ENCODE measurements at places on chromosomes 16 and 17.

DNA sequence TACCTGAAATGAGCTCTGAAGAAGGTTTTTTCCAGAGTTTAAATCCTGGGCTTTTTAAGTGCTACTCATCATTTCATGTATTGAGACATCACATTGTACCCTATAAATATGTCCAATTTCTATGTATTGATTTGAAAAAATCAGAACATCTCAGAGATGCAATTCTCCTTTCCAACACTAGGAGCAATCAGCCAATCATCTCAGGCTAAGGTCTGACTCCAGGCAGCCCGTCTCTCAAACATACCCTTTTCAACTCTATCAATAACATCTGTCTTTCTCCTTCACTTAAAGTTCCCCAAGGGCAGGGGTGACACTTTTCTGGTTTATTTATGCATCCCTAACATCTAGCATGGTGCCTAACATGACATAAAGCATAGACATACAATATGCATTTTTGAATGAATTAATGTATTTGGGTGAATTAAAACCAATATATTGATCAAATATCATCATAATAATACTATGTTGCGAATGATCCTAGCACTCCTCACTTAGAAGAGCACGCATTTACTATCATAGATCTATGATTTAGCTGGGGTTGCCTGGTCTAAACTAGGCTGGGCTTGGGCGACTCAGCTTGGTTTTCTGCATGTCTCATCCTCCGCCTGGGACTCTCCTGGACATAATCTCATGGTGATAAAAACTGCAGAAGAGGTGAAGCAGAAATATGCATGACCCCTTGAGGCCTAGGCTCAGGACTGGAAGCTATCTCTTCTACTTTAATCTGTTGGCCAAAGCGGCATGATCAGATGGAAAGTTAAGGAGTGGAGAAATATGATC, 5.2 kb upstream of the CDH11 start:
- DNase-seq, result no peak

DNA sequence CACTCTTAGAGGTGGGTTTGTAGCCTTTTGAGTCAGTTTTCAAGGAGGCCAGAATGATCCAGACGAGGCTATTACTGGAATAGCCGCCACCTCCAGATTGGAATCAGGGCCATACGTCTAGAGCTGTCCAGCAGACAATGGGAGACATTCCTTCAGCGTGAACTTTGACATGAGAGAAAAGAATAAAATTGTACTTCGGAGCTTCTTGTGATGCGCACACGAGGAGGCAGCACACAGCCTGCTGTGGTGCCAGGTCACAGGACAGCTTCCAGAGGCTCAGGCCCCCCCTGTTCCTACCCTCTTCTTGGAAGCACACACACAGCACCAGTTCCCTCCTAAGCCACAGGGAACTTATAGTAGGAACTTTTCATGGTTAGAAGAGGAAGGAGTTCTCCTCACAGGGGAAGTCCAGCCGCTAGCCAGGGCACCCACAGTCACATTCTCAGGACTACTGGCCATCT, 81.0 kb downstream of the VPS53 start:
- DNase-seq, result no peak

DNA sequence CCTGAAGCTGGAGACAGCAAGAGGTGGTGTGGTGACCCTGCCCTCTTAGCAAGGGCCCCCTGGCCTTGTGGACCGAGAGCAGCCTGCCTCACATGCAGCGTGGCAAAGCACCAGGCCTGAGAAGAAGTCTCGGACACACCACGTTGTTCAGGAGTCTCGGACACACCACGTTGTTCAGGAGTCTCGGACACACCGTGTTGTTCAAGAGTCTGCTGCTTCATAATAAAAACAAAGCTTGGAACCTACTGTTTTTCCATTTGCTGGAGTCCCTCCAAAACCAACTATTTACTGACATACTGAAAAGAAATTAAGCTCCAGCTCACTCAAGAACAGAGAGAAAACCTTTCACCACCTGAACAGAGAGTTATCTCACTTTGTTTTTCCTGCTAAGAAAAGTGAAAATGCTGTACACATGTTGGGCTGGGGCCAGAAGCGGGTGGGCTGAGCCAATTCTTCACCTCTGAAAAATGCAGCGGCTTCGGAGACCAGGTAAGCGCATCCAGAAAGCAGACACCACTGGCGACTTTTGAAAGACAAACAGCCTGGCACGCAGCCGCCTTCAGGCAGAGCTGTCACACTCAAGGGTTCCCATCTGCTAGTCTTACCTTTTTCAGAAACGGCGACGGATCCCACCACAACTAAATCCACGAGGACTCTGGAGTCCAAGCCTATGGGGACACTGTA, 8.9 kb downstream of the MTHFSD start:
- DNase-seq, result no peak

DNA sequence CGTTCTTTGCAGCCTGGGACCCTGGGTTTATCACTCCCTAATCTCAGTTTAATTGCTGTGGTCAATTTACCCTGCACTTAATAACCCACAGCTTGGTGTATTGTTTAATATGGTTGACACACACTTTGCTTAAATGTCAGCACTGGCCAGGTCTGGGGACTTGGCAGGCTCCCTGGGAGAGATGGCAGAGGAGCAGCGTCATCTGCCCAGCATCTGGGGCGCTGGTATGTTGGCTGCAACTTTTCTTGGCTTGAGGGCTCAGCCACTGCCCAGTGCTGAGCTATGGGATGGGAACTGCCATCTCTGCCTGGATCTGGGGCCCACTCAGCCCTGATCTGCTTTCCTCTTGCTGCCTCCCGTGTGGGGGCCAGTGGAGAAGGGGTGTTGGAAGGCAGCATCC, 115.7 kb upstream of the IRX3 start:
- peak; percentile 75 for DNase-seq

DNA sequence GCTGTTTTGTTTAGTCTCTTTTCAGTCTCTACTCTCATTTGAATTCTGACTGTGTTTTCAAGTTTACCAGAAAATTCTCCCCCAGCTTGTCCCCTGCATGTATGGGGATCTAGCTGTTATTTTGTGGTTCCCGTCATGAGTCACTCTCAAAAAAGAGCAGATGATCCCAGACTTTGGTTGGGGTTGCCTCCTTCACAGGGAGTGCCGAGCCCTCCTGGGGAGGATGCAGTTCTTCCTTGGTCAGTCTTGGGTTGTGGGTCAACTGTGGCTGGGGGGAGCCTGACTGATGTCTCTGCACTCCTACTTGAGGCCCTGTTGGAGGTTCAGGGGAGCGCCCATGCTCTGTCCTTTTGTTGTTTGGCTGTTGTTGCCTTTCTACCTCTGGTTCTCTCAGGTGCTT, 37.7 kb downstream of the EPN2 start:
- peak; percentile 21 for DNase-seq

- DNase-seq, result peak; percentile 98
These were observed 16.2 kb downstream of the MARCHF10 start for GRCh38 chr17:62791767-62792446.

DNA sequence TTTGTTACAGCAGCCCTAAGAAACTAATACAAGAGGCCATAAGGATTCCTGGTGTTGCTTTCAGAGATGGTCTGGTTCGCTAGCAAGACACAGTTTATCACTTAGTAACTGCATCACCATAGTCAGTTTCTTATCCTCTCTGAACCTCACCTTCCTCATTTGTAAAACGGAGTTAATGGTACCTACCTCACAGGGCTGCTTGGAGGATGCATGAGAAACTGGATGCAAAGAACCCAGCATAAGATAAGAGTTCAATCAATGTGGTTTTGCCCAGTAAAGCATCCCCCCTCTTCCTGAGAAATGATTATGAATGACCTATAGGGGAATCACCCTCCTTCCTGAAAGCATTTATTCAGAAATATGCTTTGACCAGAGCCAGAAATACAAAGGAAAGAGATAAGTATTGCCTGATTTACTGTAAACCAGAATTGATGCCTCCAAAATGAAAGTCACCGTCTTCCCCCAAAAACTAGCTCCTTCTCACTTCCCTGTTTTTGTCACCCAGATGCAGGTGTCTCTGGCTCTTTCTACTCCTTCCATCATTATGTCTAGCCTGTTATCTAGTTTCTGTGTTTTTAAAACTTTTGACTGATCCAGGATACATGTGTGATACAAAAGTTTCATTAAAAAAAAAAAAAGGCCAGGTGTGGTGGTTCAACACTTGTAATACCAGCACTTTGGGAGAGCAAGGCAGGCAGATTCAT, 2.8 kb upstream of the TEFM start:
- DNase-seq, result no peak

- DNase-seq, result no peak
These were observed 45.3 kb downstream of the CCDC182 start for GRCh38 chr17:57699751-57700219.

DNA sequence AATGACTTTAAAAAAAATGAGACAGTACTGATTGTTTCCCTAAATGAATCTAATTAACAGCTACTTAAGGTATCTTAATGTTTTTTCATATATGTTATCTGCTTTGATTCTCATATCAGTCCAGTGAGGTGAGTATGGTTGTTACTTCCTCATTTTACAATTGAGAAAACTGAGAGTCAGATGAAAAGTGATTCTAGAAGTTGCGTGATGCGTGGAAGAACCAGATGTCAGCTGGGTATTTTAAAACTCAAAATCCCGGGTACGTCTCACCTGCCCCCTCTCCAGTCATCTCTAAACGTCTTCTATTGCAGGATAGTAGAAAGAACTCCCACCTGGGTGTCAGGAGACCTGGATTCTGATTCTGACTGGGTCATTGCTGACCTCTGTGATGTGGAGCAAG, 89.2 kb downstream of the MAP2K6 start:
- DNase-seq, result no peak

- no peak for DNase-seq
These were observed at the start of gene ZNF385C for GRCh38 chr17:42097691-42098631. TSS of gene ZNF385C (minus strand) at chr17:42098473. CDS start at chr17:42063056, 35,417 bp downstream.

DNA sequence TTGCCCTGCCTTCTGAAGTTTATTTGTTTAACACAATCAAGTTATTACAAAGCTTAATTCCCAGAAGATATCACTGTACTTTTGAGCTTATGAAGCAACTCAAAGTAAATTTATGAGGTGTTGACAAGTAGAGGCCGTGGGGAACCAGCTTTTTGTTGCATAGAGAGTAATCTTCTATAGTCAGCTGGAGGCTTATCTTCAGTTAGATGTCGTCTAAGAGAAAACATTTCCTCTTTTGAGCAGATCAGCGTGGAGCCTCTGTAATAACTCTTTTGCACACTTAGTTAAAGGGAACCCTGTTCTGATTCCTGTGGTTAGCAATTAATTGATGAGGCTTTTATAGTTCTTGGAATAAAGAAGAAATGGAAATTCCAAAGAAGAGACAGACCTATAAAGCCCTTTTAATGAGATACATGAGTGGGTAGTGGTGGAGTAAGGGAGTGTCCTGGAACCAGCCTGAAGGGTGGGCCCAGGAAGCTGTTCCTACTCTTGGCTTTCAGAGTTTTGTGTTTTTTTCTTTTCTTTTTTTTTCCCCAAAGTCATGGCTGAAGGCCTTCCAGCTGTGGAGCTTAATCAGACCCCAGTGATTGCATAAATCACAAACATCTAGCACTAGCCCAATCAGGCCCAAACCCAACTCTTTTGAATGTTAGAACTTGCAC, 28.9 kb upstream of the MAP3K14 start:
- DNase-seq, result peak; percentile 88

GRCh38 chr17:37182786-37183465, 192.9 kb upstream of the C17orf78 start:
- DNase-seq, result peak; percentile 69

DNA sequence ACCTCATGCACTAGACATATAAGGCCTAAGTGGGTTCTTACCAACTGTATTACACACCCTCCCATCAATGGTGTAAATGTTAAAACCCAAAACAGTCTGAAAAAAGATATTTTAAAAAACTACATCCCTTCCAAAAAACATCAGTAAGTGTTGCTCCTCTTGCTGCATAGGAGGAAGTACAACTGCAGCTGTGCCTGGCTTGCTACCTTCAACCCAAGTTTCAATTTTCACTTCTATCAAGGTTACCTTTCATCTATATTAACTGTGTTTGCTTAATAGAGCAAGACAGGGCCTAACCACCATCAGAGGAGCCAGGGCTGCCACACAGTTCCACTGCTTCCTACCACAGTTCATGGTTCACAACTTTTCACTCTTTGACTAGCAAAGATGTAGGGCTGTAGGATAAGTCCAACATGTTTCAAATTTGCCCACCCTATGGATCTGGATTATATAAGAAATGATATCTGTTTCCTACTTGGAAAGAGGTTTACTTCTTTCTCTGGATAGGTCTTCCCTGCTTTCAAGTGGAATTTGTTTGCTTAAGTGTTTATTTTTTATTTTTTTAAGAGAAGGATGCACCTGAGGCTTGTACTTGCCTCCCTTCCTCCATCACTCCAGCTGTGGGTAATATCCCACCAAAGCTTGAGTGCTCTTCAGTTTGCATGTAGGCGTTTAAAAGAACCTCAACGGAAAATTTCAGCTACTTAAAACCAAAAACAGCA, 56.7 kb downstream of the GRB7 start:
- no peak for DNase-seq

DNA sequence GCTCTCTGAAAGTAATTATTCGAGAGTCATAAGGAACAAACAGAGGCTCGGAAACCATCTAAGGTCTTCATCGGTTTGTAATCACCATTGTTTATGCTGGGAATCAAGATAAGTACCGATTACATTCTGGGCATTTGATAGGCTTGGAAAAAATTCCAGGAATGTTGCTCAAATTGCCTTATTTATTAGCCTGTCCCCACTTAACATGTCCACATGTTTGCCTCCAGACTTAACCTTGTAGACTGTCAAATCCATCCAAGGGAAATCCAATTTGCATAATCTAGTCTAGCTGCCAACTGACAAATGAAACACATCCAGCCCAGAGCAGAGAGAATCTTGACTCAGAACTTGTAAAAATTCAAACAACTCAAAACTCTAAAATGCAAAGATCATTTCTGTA, 51.3 kb upstream of the TMC5 start:
- DNase-seq, result peak; percentile 23

DNA sequence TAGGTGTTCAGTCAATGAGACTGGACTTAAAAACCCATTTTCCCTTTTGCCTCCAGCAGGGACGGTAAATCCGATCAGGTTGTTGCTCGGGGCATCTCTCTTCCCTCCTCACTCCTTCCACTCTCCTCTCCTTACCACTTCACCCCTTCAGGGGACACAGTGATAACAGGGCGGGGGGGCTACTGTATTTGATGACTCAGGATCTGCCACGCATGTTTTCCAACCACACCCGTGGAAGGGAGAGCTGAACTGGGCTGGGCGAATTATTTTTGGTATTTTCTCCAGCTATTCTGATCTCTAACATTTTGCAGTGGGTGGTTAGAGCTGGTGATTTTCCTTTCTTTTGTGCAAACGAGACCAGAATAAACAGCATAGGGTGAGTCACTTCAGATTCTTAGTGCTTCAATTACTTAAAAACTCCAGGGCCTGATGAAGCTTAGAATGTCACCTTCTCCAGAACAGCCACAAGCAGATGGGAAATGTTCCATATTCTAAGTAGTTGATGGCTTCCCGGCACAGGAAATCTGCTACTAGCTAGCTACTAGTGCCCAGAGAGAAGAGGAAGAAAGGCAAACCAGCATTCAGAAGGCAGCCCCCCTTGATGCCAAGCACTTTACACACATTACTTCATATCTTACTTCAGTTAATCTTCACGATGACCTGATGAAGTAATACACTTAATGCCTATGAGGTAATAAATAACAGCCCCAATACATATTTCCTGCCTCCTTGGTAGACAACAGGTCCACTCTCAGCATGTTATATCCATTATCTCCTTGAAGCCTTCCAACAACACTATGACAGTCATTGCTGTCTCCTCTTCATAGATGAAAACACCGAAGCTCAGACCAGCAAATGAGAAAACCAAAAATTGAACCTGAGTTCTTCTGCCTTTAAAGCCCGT, 74.1 kb downstream of the ASIC2 start:
- DNase-seq, result no peak
